ENCODE measurements at places on chromosomes 7 and 10.

DNA sequence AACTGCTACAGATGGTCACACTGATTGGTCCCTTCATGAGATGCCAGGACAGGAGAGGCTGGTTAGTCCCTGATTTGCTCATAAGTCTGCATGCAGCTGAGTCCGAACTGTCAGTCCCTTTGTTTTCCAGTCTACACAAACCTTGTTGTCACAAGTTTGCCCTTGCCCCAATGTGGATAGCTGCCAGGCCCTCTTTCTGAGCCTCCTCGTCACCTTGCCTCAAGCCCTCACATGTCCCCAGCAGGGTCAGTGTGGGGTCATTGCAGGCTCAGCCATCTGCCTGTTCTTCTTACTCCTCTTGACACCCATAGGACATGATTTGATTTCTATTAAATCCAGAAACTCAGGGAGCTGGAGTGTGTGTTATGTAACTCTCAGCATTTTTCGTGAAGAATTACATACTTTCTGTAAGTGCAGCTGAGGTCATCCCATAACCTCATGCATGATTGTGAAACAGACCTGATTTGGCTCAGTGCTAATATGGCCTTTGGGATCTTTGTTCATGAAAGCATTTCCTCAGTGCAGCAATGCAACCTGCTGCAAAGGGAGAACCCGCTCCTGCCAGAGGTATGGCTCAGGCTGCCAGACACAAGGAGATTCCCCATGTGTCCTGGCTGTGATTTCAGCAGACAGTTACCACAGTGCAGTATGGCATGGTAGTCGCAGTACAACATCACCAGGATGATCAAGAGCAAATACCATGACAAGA, 70.0 kb upstream of the ZMIZ2 start:
- DNase-seq: no peak

DNA sequence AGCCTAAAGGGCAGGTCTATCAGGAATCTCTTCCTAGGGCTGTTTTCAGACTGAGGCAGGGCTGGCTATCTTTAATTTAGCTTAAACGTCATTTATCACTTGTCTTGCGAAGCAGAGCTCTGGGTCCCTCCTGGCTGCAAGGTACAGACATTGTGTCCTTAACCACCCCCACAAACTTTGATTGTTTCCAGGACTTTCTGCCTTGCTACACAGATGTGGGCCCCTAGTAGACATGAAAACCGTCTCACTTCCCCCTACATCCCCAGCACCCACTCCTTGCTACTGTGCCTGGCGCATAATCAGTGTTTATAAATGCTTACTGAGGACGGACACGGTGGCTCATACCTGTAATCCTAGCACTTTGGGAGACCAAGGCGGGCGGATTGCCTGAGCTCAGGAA, 54.5 kb downstream of the PIP4K2A start:
- DNase-seq: no peak

- no peak for DNase-seq
Measured at GRCh38 chr7:159031750-159032149, 112.9 kb downstream of the VIPR2 start.

GRCh38 chr10:9636216-9636615, 1381.5 kb upstream of the CELF2 start:
- no peak for DNase-seq

GRCh38 chr7:68613405-68613804, 984.9 kb upstream of the AUTS2 start:
- DNase-seq: no peak

- no peak for DNase-seq
Measured at GRCh38 chr7:34191162-34191561, 285.8 kb downstream of the BMPER start.

DNA sequence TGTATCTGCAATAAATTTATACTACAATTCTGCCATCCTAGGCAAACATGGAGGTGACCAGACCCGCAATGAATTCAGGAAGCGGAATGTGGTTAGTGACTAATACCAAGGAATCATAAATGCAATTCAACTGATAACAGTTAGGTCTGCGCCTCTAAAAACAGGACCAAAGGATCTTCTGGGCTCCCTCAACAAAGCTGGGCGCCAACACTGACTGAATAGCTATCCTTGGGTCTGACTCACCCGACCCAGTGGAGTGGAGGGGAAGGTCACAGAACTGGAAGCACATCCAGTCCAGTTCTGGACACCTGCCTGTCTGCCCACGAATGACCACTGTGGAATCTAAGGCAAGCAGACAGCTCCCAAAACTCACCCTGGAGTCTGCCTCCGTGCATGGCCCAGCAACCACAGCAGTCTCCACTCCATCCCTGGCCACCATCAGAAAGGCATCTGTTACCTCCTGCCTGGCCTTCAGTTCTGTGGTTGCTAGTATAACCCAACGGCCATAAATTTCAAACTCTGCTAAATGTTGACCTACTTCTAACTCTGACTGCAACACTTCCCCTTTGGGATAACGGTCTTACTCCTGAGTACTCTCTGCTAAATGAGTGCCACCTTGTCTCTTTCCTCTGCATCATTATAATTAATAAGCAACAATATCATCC, 43.0 kb upstream of the DLX6 start:
- no peak for DNase-seq

- no peak for DNase-seq
Measured at GRCh38 chr10:88728107-88728763, 22.2 kb downstream of the LIPK start.

DNA sequence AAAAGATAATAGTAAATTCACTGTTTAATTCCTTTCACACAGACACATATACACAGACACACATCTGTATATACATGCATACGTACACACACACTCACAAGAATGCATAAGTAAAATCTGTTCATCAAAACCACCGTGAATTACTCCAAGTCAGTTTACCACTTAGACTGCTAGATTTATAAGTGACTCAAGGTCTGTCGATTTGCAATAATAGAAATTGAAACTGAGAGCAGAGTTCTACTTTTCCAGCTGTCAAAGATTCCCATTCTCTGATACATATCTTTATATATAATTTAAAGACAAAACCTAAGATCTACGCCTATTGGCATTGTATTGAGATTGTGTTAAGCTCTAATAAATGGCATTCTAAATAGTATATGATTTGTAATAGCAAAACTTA, 9.9 kb upstream of the HGF start:
- DNase-seq: no peak

GRCh38 chr10:52472406-52473146, 158.5 kb downstream of the DKK1 start:
- no peak for DNase-seq

- no peak for DNase-seq
Measured at GRCh38 chr7:95407751-95408150, 11.6 kb upstream of the PON3 start.

GRCh38 chr7:26167303-26167934, 15.4 kb downstream of the NFE2L3 start:
- no peak for DNase-seq

DNA sequence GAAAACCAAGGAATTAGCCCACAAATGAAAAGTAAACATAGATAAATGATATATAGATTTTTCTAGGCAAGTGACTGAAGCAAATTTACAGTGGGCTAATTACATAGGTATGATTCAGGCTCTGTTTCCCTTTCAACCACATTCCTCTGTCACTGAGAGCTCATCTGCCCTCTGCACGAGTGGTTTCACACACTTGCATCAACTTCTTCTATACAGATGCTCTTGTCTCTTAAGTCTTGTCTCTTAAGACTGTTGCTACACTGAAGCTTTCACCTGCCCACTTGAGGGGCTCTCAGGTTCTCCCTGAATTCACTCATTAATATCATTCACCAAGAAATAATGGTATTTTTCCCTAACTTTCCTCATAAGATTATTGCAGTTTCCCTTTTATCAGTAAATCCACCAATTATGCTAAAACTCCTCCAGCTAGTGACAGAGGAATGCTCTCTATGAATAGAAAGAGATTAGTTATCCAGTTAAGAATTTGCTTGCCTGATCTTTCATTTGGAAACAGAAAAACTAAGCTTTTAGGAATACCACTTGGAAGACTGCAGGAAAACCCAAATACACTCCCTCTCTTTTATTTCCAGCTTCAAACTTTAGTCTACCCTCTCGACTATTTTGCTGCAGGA, 95.7 kb downstream of the ELAPOR2 start:
- DNase-seq: no peak

DNA sequence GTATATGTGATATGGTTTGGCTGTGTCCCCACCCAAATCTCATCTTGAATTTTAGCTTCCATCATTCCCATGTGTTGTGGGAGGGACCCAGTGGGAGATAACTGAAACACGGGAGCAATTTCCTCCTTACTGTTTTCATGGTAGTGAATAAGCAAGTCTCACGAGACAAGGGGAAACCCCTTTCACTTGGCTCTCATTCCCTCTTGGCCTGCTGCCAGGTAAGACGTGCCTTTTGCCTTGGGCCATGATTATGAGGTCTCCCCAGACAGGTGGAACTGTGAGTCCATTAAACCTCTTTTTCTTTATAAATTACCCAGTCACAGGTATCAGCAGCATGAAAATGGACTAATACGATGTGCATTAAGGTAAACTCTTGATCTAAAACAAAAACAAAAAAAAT, 357.1 kb upstream of the AOAH start:
- DNase-seq: no peak

DNA sequence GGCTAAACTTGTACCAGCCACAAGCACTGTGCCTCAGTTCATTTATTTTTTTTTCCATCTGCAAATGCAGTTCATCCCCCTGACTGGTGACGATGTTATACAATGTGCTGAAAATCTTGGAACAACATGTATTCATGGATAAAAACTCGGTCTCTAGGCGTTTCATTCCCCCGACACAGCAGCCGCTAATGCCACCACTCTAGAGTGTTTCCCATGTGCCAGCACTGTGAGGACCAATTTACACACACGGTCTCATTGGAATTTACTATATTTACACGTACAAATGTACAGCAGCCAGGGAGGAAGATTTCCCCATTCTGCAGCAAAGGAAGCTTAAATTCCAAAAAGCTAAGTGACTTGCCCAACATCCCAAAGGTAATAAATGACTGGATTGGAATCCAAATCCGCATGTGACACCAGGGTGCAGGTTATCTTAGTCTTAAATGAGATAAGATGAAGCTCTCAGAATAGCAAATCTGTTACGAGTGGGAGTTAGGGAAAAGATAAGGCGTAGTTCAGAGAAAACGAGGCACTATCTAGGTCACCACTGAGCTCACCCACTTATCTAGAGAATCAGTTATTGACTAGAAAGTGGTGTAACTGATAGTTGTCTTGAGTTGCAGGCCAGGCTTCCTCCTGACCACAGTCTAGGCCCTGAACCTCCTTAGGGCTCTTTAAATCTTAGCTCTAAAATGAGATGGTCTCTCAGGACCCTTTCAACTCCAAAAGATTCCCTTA, 36.7 kb downstream of the FAM107B start:
- DNase-seq: no peak

DNA sequence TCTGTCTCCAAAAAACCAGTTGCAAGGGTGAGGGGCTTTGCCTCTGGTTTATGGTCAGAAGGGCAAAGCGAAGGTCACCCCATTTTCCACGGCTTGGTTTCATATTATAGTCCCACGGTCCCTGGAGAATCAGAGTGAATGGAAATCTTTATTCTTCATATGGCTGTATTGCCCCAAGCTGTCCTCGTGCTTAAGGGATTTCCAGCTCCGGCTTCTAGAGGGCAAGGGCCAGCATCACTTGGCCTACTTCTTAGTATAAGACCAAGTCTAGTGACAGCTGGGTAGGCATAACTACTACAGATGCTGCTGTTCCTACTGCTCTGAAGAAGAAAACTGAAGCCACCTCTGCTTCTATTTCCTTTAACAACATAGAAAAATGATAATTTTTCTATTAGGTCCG, 63.2 kb downstream of the PARP12 start:
- DNase-seq: no peak

DNA sequence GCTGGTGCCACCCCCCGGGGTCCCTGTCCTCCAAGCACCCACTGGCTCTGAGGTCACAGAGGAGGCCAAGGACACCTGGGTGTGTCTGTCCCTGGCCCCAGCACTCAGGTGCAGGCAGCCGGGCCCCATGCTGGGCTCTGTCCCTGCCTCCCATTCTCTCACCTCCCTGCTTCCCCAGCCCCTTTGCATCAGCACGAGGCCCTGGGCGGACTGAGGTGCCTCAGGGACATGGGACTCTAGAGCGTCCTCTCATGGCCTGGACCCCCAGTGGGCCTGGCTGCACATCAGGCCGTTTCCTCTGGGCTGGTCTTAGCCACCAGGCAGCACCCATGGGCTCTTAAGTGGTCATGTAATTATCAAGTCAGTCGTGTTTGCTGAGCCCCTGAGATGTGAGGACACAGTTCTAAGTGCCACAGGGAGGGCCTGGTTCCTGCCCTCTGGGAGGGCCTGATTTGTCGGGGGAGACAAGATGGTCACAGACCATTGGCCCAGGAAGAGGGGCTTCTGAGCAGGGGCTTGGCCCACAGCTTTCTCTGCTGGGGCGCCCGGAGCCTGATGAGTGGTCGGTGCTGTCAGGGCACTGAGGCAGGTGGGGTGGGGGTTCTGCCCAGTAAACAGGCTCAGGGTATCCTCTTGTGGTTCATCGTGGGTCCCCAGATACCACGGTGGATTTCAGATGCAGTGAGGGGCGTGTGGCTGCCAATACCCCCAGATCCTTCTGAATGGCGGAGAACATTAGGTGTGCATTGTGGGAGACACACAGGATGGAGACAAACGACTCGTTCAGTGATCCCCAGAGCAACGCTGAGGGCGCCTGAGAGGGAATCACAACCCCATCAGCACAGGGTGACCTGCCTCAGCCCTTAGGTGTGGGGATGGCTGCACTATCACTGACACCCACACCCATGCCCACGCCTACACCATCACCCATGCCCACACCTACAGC, 152.5 kb downstream of the WDR37 start:
- no peak for DNase-seq

DNA sequence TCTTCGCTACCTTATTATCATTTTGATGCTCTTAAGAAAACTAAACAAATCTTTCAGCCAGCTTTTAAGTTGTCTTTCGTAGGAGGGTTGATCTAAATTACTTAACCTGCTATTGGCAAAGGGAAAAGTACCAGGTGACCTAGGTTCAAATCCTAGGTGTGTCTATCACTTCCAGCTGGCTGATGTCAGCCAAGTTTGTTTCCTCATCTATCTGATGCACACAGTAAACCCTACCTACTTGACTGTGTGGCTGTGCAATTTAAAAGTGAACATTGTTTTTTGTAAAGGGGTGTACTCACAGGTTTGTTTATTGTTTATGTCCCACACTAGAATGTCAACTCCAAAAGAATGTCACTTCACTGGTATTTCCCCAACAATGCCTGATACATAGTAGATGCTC, 21.9 kb upstream of the CAMK1D start:
- no peak for DNase-seq

GRCh38 chr7:2821161-2821841, 22.8 kb downstream of the GNA12 start:
- DNase-seq: no peak

DNA sequence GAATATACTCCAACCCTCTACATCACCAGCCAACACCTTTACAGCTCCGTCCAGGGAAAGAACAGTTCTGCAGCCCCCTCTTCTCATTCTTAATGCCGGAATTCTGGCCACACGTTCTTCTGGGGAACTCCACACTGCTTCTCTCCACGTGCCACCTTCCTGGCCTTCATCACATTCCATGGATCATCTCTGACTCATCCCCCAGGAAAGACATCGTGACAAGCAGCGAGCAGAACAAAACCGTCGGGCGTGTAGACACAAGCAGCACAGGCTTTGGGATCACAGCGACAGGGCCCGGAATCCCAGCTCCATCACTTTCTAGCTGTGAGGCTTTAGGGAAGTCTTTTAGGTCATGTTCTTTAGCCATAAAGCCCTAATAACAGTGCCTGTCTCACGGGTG, 590.3 kb upstream of the FOXK1 start:
- DNase-seq: no peak

- no peak for DNase-seq
Measured at GRCh38 chr10:109343293-109343692, 580.0 kb downstream of the XPNPEP1 start.

- DNase-seq: no peak
Measured at GRCh38 chr10:44411251-44411650, 26.4 kb upstream of the CXCL12 start.

- DNase-seq: no peak
Measured at GRCh38 chr10:60820093-60820754, 41.9 kb downstream of the CDK1 start.
